Dermis microvascular lymphatic vessel endothelial cell (primary cell): ENCODE measurements at places on chromosomes 3 and 15.

DNA sequence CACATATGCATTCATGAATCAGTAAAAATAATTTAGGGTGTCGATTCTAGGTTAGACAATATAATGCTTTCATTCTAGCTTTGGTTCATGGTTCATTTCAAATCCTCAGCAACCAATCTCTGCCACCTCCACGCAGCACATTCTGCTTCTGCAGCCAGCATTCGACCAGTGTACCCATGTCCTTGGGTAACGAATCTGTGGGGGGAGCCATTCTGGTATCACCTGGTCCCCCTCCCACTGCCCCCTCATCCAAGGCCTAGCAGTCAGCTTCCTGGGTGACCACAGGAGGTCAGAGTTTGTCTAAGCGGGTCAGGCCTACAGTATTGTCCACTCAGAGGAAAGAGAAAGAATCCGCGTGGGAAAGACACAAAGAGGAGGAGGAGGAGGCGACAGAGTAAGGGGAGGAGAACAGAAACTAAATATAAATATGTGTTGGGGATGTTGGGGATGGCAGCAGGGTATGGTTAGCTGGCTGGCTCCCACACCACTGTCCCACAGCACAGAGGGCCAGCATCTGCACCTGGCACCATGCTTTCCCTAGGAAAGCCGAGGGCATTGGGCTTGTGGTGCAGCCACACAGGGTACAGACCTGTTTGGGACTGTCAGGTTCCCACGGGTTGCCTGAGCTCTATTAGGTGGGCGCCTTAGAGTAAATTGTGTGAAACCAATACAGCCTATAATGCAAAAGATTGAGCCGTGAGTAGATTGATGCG is 12.1 kb downstream of the PAK6 start:
- no peak for DNase-seq

GRCh38 chr3:178465260-178466180 is 70.7 kb upstream of the KCNMB2 start:
- DNase-seq: no peak

GRCh38 chr15:67544475-67544874 is 2.0 kb downstream of the MAP2K5 start:
- no peak for DNase-seq

DNA sequence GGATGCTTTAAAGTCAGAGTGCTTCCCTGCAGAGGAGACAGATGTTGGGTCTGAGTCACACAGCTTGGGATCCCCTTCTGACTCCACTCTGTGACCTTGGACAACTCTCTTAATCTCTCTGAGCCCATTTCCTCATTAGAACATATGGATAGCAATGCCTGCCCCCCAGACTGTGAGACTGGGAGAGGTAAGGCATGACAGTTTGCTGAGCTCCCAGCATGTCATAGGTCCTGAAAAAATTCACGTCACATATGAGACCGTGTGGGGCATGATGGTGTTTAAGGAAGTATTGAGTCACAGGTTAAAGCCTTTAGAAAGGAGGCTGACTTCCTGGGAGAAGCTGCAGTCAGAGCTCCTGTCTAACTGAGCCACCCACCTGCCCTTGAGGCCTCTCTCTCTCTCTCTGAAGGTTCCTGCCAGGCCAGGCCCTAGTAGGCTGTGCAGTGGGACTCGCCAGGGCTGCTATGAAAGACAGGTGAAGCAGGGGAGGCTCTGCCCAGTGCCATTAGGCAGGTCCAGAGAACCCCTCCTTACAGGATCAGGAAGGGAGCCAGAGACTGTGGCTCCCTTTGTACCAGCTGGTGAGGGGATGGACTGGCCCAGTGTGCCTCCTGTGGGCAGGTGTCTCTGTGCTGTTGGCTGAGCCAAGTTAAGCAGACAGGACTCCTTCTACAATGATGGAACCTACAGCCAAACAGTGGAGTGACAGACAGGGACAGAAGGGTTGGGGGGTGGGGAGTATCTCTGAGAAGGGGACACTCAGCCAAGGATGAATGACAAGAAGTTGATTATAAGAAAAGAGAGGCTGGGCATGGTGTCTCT is 19.5 kb upstream of the DOCK3 start:
- no peak for DNase-seq

GRCh38 chr15:40964634-40965033 is 11.4 kb downstream of the CHAC1 start:
- no peak for DNase-seq

GRCh38 chr3:197958346-197958745 is 1.7 kb upstream of the LMLN start:
- DNase-seq: no peak

- DNase-seq: no peak
Measured at GRCh38 chr3:171115667-171116066, 89.1 kb upstream of the SLC2A2 start.

GRCh38 chr3:33312361-33312760 is 35.1 kb downstream of the FBXL2 start:
- DNase-seq: no peak
